ENCODE measurements at places on chromosomes 2 and 18.

DNA sequence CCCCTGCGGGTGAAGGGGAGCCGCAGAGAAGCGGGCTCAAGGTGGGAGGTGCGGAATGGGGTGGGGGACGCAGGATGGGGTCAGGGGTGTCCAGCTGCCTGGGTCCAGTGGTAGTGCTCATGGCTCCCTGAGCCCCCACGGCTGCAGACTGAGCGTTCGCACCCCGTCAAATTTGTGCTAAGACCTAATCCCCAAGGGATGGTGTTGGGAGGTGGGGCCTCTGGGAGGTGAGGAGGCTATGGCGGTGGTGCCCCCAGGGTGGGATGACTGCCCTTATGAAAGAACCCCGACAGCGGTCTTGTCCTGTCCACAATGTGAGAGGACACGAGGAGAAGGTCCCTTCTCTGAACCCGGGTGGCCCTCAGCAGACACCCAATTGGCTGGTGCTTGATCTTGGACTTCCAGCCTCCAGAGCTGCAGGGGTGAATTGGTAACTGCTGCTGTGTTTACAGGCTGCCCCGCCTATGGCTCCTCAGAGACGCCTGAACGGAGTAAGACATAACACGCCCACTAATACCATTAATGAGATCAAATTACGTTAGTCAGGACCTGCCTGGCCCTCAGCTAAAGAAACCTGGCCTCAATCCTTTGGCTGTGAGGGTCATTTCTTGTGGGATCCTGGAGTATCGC is 42.6 kb downstream of the PXDN start:
- no peak for DNase-seq

- no peak for DNase-seq
Observed at GRCh38 chr18:27778441-27778840, 398.5 kb downstream of the CDH2 start.

- DNase-seq, result no peak
Observed at GRCh38 chr2:26649992-26650712, 9.0 kb upstream of the CIB4 start.

DNA sequence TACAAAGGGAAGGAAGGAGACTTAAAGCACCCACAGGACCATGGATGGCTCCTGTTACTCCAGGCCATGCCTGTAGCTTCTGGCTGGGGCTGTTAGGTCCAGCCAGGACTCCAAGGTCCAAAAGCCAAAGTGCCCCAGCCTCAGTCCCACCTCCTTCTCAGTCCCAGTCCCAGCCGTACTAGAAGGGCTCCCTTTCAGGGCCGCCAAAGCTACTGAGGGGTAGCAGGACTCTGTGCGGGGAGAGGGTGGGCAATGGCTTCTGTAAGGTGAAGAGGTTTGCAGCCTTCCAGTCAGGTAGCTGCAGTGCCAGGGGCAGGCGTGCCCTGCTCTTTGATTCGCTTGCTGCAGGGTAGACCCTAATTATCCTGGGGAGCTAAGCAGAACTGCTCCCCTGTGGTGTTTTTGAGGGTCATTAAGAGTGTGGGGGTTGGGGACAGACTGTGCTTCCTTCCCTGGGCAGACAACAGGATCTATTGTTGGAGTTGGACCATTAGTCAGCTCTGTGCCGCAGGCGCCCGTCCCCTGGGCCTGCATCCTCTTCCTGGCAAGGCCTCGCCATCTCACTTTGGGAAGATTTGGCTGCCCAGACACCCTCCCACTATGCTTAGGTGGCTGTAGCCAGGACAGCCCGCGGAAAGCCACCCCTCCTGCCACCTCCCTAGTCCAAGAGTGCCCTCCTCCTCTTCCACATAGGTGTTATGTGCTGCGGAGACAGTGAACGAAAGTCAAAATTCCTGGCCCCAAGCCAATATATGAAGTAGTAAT is 118.8 kb downstream of the ZBTB7C start:
- no peak for DNase-seq

DNA sequence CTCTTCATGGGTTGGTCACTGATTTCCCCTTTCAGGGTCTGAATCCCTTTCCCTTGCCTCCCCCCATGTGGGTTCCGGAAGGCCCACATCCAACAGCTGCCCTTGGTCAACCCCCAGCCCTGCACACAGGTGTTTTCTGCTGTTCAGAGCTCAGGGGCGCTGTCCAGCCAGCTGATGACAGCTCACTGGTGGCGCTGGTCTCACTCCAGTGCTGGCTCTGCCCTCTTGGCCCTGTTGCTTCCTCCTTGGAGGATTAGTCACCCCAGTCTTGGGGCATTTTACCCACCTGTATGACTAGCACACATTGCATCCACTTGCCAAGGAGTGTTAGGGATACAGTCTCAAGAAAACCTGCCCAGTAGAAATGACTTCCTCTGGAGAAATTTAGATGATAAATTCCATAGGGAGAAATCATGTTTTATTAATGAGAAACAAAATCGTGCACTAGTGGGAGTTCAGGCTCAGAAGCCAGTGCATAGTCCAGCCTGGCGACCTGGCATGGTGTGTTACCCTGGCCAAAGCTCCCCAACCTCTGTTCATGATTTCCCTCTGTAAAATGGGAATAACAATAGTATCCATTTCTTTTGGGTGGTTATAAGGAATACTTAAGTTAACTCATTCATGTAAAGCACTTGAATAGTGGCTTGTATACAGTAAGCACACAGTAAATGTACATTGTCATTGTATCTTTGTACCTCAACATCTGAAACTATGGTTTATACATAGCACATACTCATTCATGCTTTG is 21.6 kb downstream of the CRIM1 start:
- no peak for DNase-seq

DNA sequence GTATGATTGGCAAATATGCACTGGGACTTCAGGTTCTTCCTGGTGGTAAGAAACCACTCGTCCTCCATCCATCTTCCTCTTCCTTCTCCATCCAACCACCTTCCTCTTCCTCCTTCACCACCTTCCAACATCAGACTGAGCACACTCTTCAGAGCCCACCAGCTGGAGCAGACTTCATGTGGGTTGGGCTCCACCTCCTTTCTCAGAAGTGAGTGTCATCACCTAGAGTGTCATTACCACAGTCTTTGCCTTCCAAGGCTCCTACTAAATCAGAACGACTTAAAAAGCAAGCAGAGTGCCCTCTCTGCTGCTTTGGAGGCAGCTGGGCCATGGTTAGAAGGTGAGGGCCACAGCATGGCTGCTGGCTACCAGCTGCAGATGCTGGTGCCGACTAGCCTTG is 171.6 kb downstream of the SH3RF3 start:
- DNase-seq, result no peak
